ENCODE measurements at places on chromosomes 13 and 19.
A peak's percentile ranks its signal among the peaks of the same experiment; 100 is the strongest.

DNA sequence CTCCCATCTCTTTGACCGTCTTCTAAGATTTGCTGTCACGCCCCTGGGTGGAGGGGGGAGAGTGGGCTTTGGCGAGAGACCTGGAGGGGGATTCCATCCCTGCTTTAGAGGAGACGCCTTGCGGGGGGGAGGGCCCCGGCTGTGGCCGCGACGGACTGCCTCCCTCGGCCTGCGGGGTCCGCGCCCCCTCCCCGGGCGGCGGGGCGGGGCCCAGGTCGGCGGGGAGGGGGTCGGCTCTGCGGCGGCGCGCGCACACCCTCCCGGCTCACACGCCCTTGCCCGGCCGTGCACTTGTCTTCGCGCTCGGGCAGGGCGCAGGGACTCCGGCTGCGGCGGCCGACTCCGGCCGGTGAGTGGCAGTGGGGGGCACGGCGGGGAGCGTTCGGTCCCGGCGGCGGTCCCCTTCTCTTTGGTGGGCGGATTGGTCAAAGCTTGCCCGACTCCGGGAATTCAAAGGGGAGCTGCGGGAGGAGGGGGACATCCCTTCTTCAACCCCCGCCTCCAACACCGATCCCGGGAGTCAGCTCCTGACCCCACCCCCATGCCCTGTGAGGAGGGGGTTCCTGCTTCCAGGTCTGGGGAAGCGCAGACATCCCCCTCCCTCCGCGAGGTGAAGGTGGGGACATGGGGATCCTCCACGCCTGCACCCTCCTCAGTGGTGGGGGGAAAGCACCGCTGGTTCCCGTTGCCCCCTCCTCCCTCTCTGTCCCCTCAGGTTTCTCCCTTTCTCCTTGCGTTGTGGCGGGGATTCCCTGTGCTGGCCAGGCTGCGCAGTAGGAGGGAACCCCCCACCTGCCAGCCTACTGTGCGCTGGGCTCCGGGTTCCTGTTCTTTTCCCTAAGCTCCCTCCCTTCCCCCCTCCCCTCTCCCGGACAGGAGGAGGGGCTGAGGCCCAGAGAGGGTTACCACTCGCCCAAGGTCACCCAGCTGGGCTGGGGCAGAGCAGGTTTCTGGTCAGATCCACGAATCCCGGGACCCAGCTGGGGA, 14.6 kb upstream of the KCNN1 start:
- DNase-seq: no peak

GRCh38 chr13:48635478-48635877, 18.3 kb upstream of the CYSLTR2 start:
- DNase-seq: no peak

DNA sequence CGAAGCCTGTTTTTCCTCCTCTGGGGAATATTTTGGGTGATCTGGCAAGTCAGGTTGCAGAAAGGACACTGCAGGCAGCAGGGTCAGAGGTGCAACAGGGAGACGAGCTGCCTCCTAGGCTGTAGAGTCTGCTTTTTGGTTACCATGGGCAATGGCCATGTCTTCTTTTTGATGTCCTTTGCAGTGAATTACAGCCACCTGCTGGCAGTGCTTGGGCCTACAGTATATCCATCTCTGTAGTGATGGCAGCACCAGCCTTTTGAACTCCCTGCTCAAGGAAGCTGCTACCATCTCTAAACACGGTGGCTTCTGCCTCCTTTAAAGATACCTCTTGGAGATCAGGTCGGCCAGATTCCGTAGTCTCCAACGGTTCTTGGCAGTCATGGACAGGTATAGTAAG, 73.9 kb downstream of the WTIP start:
- no peak for DNase-seq

DNA sequence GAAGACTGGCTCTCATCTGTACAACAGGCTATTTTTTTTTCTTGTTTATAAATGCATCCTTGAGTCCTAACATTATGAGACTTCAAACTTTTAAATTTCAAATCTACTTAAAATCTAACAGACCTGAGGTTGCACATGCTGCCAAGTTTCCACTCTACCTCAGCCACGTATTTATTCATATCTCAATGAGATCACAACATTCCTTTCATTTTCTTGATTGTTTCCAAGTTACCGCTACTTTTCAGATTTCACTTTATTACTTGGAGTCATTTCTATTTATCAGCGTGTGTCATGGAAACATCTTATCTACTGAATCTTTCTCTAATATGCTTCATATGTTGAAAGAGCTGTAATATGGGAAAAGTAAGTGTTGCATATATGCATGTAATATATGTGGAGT, 1257.5 kb upstream of the ATXN8OS start:
- DNase-seq: no peak

DNA sequence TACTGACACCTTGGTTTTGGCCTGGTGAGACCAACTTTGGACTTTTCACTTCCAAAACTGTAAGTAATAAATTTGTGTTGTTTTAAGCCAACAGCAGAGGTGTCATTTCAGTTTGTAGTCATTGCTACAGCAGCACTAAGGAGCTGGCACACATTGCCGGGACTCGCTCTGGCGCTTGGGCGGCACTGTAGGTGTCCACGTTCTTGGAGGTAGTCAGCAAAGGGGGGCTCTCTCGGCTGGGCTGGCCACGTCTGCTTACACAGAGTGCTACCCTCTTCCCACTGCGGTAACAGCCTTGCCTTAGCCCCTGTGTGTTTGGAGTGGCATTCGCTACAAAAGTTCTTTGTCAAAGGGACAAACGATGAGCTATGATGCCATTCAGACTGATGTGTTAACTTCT, 44.7 kb downstream of the HTR2A start:
- no peak for DNase-seq

DNA sequence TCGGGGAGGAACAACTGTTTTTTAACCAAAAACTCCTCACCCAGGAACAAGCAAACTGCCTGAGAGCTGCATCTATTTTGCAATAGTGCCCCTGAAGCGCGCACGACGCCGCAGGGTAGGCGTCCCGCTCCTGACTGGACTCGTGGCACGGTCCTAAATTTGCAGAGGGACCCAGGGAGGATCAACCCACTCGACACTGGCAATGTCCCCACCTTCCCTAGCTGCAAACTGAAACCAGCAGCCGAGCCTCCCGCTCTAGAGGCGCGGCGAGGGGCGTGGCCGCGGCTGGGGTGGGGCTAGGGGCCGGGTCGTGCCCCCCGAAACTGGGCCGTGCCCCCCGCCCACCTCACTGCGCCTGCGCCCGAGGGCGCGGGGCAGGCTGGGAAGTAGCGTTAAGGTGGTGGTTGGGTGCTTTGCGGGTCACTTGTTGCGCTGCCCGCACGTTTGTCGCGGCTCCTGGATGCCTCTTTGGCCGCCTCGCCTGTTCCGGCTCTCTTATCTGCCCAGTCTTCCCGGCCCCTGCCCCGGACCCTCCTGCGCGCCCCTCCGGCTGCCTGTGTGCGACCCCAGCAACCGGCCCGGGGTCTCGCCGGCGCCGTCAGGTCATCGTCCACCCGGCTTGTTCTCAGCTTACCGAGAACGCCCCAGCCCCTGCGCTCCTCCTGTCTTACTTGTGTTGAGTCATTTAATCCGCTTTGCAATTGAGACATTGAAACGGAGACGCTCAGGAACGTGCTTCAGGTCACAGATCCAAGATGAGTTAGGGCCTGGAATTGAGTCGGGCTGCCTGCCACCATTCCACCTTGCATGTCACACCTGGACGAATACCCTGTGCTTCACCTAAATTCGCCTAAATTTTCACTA, 37.9 kb upstream of the LSM14A start:
- peak; percentile 90 for DNase-seq

DNA sequence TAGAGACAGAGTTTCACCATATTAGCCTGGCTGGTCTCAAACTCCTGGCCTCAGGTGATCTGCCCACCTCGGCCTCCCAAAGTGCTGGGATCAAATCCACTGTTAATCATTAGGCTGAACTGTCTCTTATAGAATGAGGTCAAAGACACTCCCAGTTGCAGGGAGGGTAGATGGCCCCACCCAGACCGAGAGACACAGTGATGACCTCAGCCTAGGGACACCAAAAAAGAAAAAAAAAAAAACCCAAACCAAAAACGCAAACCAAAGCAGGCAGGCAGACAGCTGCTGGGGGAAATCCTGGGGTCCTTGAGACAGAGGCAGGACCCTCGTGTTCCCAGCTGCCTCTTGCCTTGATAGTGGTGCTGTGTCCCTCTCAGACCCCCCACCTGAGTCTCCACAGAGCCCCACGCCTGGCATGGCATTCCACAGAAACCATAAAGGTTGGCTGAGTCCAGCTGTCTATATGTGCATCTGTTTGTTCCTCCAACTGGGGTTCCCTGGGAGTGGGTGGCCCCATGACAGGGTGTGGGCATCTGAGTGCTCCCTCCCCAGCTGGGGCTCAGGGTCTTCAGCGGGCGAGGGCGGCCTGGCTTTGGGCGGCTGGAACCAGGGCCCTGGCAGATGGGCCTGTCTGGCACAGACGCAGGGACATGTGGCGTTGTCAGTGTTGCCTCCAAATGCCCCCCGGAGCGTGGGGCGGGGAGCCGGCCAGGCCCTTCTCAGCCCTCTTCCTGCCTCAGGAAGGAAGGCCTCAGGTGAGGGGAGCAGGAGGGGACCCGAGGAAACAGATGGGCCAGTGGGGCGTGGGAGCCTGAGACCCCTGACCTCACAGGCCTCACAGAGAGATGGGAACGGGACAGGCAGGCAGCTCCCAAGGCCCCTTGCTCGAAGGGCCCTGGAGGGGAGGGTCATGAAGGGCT, 5.2 kb downstream of the DAND5 start:
- no peak for DNase-seq

DNA sequence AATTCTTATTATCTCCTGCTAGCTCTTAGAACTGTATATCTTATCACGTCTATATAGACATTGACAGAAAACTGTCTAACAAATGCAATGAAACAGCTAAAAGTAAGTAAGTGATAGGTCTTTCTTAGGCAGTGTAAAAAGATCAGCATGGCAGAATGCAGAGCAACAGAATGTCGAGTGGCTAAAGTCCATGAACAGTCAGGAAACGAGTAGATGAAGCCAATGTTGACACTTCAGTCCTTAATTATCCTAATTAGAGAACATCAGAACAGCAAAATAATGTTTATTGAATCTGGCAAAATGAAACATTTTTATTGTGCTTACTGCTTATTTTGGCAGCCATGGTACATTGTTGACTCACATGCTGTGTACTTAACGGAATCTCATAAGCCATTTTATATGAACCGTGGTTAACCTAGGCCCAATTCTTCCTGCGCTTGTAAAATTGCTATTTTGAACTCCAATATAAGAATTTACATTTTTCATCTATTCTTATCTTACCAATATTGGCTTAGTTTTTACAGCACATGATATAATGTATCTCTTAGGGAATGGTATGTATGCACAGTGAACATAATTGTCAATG, 748.1 kb downstream of the DACH1 start:
- DNase-seq: no peak

DNA sequence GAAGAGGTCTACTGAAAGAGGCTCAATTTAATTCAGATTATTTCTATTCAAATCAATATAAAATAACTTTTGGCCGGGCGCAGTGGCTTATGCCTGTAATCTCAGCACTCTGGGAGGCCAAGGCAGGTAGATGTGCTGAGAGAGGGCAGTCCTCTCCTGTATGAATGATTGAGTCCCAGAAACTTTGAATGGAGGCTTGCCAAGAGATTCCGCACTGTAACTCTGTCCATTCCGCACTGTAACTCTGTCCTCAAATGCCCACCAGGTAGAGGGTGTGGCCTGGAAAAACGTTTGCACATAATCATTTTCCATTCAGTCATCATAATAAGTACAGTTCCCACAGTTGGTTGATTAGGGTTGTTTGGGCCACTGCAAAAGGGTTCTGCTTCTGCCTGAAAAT, 274.7 kb upstream of the SOX21 start:
- DNase-seq: no peak

GRCh38 chr19:30780456-30780855, 408.3 kb downstream of the ZNF536 start:
- DNase-seq: no peak

DNA sequence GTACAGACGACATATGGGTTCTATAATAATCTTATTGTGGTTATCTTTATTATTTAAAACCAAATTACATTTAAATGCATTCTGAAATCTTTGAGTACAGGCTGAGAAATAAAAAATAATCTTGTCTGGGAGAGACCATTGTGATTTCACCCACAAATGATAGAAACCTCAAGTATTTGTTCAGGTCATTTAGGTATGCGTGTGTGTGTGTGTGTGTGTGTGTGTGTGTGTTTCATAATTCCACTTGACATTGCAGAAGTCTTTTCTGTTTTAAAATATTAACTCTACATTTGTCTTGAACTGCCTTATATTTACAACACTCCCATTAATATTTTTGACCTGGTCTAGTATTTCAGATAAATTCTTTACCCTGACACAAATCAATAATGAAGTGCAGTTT, 126.9 kb downstream of the SPRY2 start:
- no peak for DNase-seq

- DNase-seq: no peak
These were observed 60.2 kb downstream of the ITGBL1 start for GRCh38 chr13:101512650-101513049.

GRCh38 chr19:30842926-30843325, 470.7 kb downstream of the ZNF536 start:
- DNase-seq: no peak

DNA sequence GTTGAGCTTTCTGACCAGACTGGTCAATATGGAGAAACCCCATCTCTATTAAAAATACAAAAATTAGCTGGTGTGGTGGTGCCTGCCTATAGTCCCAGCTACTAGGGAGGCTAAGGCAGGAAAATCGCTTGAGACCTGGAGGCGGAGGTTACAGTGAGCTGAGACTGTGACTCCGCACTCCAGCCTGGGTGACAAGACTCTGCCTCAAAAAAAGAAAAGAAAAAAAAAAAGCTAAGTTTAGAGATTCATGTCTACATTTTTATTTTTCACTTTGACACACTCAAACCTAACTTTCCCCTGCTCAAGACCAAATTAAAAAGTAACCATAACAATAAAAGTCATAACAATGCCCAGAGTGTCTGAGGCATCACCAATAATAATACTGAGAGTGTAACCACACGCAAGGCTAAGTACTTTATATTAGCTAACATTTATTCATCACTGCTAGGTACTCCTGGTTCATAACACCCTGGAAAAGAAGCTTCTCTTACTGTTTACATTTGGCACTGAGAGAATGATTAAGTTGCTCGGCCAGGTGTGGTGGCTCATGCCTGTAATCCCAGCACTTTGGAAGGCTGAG, 5.7 kb downstream of the IRGC start:
- DNase-seq: no peak

- DNase-seq: no peak
These were observed 61.5 kb downstream of the DOCK9 start for GRCh38 chr13:98916403-98916802.

DNA sequence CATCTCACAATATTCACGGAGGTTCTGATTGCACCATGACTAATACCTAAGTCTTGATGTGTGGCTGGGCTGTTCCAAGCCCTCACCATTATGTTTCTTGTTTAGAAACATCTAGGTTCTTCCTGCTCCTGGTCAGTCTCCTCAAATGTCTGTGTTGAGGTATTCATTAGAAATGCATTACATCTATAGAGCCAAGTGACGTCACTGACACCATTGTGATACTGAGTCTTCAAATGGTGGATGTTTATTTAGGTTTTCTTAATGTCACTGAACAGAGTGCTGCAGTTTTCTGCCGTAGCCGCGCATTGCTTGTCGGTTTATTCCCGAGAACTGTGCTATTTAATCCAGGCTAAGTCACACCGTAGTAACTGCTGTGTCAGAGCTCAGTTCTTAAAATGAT, 142.4 kb upstream of the SPACA7 start:
- DNase-seq: no peak

GRCh38 chr13:35714121-35714520, 237.6 kb upstream of the MAB21L1 start:
- DNase-seq: no peak

- no peak for DNase-seq
These were observed 793.7 kb downstream of the SLITRK5 start for GRCh38 chr13:88464851-88465250.

All from CD4-positive, alpha-beta T cell treated with Interferon gamma for 1 hour (primary cell).